ENCODE measurements at places on chromosomes 5 and 9.

- peak; percentile 32 for DNase-seq
Observed at GRCh38 chr9:73210886-73211666, 59.4 kb downstream of the ANXA1 start.

- DNase-seq: no peak
Observed at GRCh38 chr9:123843703-123844102, 86.2 kb downstream of the DENND1A start.

DNA sequence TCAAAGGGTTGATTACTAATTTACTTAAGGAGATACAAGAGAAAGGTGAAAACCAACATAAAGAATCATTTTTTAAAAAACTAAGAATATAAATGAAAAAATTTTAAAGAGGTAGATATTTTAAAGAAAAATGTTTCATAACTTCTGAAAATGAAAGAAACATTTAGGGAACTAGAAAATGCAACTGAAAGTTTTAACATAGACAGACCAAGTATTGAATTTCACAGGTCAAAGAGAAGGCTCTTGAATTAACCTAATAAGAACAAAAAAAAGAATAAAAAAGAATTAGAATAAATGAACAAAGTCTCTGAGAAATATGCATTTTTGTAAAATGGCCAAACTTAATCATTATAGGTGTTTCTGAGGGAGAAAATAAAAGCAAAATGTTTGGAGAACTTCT lies 16.1 kb upstream of the FAM174A start:
- no peak for DNase-seq

DNA sequence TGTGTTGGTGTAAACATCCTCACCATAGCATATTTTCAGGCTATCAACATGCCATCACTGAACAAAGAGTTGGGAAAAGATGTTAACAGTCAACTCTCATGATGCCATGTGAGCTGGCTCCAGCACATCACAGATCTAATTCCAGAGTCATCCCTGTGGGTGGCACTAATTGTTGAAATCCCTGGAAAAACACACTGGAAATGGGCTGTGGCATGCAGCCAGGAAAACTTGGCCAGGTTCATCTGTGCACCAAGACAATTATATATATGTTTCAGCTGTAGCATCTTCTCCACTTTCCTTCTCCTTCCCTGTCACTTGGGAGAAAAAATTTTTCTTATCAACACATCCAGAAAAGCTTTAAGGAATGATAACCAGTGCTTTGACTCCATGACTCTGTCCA lies 313.7 kb downstream of the TRIM32 start:
- DNase-seq: no peak

- no peak for DNase-seq
Observed at GRCh38 chr5:131419877-131420276, 156.0 kb downstream of the CDC42SE2 start.

- DNase-seq: no peak
Observed at GRCh38 chr5:102624405-102624804, 125.6 kb upstream of the SLCO6A1 start.

- no peak for DNase-seq
Observed at GRCh38 chr9:123540457-123540856, 184.5 kb downstream of the CRB2 start.

- no peak for DNase-seq
Observed at GRCh38 chr9:127267793-127268525, 3.4 kb downstream of the GARNL3 start.

DNA sequence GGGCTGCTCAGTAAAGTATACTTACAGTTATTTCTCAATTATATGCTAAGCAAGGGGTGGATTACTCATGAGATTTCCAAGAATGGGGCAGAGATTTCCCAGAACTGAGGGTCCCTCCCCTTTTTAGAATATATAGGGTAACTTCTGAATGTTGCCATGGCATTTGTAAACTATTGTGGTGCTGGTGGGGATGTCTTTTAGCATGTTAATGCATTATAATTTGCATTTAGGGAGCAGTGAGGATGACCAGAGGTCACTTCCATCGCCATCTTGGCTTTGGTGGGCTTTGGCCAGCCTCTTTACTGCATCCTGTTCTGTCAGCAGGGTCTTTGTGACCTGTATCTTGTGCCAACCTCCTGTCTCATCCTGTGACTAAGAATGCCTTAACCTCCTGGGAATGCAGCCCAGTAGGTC lies 35.5 kb downstream of the TTC1 start:
- DNase-seq: no peak

DNA sequence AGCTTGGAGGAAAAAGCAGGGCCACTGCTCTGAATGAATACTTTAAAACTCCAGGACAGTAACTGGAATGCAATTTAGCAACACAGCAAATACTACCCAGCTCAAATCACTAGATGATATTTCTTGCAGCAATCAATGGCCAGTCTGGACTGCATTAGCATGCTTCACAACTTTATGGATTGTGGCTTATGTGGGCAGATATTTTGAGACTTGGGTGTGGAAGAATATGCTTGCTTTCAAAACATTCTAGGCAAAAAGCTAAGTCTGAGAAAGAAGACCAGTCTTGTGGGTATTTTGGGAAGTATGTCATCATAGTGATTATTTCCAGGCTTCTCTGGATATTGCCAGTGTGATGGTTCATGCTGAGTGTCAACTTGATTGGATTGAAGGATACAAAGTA lies 3.1 kb downstream of the RANBP3L start:
- DNase-seq: no peak

DNA sequence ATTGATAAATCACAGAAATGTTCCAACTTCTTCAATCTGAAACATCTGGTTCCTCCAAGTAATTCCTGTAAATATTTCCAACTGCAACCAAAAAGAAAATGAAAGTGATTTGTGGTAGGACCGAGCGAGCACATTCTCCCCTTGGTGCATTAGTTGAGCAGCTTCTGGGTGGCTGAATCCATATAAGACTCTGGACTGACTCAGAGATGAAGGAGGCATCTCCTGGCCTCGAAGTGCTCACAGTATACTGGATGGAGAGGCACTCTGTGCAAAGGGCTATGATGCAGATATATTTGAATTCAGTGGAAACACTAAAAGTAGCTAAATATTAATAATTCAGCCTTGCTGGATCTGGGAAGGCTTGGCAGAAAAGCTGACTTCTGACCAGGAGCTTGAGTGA lies 265.0 kb downstream of the MARCHF11 start:
- DNase-seq: peak; percentile 27

DNA sequence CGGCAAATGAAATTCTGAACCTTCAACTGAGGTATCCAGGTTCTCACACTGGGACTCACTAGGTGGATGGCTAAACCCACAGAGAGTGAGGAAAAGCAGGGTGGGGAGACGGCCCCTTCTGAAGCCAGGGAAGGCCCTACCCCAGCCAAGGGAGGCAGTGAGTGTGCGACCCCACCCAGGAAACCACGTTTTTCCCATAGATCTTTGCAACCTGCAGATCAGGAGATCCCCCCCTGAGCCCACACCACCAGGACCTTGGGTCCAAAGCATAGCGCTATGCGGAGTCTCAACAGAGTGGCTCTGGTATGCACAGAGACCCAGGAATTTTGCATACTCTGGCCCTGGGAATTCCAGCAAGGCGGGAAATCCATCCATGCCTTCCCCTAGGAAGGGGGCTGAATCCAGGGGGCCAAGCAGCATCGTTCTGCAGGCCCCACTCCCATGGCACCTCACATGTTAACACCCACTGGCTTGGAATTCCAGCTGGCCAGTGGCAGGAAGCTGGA lies 19.9 kb downstream of the DTWD2 start:
- no peak for DNase-seq

DNA sequence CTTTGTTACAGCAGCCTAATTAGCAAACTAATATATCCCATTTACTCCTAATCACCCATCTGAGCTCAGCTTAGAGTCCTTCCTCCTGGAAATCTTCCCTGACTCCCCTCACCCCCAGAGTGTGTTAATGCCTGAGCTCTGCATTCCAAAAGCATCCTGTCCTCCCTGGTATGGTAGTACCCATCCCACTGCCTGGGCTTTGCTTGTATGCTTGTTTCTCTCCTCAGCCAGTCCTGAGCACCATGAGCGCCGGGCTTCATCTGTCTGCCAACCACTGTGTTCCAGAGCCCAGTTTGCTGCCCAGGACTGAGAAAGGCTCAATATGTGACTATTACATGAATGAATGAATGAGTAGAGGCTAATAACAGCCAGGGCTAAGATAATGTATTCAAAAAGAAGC lies 272.4 kb downstream of the CDK5RAP2 start:
- no peak for DNase-seq

DNA sequence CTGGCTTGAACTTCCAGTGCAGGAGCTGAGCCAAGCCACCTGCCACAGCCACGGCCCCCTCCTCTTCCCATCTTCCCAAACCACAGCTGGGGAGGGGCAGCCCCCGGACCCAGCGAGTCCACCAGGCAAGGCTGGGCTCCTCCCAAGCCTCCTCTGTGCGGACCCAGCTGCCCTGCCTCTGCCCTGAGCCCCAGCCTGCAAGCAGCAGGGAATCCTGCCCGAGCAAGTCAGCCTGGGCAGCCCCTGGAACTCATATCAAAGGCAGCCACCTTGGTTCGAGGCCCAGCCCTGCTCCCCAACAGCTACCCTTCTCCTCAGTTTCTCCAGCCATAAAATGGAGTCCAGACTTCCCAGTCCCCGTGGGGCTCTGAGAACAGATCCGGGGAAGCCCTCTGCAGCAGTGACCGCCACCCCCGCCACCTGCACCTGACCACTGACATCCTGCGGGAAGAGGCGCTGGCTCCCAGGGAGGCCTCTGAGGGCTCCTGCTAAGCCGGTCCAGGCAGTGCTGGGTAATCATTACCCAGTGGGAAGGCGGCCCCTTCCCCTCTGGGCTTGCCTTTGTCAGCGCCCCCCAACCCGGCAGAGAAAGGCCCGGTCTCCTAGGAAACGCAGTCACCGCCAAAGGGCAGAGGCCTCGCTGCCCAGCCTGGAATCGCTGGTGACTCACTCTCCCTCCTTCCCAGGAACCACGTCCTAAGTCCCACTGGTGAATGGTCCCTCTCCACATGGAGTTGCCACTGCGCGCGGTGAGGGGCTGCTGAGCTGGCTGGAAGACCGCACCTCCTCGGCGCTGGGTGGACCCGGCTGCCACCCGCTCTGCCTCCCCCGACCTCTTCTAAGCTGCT lies 1.5 kb downstream of the VAV2 start:
- peak; percentile 72 for DNase-seq

- no peak for DNase-seq
Observed at GRCh38 chr5:43753069-43753468, 150.1 kb downstream of the NNT start.

GRCh38 chr9:92738661-92739081 lies 26.0 kb downstream of the BICD2 start:
- DNase-seq: no peak

- no peak for DNase-seq
Observed at GRCh38 chr5:75303419-75303818, 33.6 kb upstream of the HMGCR start.

DNA sequence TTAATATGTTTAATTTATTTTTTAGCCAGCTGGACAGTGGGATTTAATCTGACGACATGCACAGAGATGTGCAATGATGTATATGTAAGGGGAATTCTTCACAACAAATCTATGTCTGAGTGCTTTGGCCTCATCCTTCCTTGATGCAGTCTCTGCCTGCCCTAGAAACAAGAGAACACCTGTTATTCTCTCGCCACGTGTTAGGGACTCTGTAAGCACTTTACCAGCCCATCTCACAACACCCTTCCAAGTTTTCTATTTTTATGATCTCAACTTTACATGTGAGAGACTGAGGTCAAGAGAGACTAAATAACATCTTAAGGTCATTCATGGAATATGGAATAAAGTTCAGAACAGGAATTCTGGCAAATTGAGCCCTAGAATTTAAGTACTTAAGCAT lies 123.0 kb upstream of the GAS1 start:
- DNase-seq: no peak

DNA sequence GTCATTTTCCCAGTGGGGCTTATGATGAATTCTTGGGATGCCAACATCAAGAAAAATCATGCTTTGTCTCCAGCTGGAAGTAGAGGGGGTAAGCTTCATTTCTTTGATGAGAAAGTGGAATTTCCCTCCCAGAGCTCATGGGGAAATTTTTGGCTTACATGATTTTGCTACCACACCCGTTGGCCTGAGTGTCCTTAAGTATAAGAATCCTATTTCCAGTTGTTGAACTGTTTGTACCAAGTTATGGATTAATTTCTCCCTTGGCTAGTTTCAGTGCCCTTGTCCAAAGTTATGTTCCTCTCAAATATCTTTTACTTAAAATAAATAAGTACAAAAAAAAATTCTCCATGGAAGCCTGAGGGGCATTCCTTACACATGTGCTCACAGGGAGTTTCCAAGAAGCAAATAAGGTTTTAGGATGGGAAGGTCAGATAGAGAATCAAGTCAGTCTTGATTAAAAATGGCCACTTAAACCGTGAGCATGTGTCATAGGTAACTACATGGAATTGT lies 82.3 kb downstream of the PTCD2 start:
- DNase-seq: peak; percentile 70

DNA sequence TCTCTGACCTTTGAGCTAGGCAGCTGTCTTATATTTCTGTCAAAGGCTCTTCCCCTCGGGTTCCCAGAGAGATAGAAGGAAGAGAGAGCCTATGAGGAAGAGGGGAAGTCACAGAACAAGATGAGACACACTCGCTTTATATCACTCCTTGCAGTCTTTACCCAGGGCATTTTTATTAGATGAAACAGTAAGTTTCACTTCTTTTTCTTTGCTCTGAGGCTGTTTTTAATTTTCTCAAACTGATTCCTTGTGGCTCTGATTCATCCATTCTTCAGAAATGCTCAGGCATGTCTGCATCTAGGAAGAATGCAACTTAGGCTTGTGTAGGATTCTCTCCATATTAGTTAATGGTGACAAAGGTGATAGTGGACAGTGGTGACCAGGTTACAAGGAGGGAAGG lies 132.9 kb upstream of the CHD1 start:
- DNase-seq: peak; percentile 69

GRCh38 chr5:123599171-123599570 lies 87.2 kb downstream of the CSNK1G3 start:
- peak; percentile 60 for DNase-seq

GRCh38 chr5:40605295-40605958 lies 74.3 kb upstream of the PTGER4 start:
- peak; percentile 57 for DNase-seq

DNA sequence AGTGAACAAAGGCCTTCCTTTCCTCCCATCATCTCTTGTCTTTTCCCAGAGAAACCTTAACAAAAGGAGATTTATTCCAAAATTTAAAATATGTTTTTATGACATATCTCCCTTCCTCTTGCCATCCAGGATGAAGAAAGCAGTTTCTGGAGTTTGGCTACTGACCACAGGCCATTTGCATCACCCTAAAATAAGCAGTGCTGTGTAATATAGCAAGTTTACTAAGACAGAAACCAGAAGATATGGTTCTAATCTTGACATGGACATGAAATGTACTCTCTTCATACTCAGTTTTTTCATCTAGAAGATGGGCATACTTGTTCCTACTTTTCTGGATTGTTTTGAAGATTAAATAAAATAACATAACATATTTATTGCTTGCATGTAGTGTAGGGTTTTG lies 50.2 kb upstream of the ZFAND5 start:
- no peak for DNase-seq

DNA sequence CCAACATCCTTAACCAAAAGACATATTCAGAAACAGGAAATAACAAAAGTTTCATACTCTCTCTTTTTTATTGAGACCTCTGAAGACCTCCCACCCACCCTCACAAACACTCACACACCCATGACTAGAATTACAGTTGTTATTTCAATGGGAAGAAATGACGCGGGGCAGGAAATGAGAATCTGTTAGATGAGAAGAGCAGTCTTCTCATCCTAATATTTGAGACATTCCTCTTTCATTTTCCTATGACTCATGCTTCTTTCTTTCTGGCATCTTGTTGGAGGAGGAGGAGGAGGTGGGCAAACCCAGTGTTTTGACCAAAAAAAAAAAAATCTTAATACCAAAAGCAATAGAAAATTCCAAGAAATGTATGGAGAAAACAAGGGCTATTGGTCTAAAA lies 179.5 kb upstream of the TARS1 start:
- DNase-seq: peak; percentile 60
